ENCODE measurements at places on chromosomes 5 and 9.

DNA sequence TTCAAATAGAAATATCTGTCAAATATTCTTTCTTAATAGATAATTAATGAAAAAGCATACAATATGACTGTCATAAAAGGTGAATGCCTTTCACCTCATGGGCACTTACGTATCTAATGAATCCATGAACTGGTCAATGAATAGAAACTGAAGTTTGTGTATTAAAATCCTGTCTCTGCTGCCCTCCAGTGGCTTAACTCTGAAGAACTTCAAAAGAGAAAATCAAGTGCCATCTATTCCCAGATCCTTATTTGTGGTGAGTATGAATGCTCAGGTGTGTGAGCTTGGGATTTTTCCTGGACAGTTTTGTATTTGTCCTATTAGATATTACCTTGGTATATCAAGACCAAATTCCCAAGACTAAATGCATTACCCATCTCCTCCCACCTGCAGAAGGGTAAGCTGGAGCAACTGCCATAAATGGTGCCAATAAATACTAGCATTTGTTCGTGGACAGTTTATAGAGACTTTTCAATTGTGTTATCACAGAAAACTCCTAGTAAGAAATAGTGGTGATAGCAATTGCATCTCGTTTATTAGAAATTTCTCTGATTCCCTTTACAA lies 44.0 kb upstream of the SVEP1 start:
- peak; percentile 16 for DNase-seq

- DNase-seq, result no peak
Measured at GRCh38 chr5:116510517-116510916, 64.1 kb downstream of the SEMA6A start.

- no peak for DNase-seq
Measured at GRCh38 chr5:125034331-125034730, 287.9 kb upstream of the ZNF608 start.

DNA sequence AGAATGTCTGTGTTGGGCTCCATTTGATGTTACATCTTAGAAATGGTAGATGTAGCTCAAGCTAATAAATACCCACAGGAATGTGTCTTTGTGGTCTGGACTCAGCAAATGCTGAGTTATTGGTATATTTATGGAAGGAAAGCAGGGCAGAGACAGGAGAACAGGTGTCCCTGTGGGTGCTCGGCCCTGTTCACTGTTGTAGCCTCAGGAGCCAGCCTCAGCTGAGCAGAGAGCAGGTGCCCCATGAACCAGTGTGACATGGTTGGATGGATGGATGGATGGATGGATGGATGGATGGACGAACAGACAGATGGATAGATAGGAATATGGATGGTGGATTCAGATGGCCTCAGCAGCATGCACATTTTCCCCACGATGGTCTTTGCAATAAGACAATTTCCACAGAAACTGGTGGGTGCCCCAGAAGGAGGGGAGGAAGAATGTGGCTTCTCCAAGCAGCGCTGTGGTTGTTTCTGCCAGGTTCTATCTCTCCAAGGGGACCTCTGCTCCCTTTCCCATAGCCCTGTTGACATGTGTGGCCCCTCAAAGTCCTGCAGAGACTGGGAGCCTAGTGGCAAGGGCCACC lies 8.2 kb upstream of the IRF1 start:
- no peak for DNase-seq

GRCh38 chr5:159156426-159157238 lies 52.7 kb downstream of the RNF145 start:
- DNase-seq, result peak; percentile 11

- DNase-seq, result no peak
Measured at GRCh38 chr5:92852219-92852618, 728.8 kb downstream of the NR2F1-AS1 start.

DNA sequence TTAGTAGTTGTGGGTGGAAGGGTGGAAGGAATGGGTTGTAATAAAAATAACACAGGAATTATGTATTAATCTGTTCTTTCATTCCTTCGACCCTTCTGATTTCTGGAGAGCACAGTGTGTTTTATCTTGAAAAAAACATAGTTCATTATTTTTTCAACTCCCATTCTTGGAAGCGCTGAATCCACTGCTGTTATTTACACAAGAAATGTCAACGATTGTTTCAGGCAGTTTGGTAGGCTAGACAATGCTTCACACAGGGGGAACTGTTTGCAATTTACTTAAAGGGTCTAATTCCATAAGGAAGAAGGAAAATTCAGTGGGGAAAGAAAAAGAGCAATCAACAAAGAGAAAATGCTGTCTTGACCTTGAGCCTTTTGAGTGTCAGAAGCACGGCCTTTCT lies 142.9 kb downstream of the TLE1 start:
- no peak for DNase-seq

GRCh38 chr5:177303925-177304391 lies 359 bp downstream of the PRELID1 start:
- DNase-seq, result no peak

DNA sequence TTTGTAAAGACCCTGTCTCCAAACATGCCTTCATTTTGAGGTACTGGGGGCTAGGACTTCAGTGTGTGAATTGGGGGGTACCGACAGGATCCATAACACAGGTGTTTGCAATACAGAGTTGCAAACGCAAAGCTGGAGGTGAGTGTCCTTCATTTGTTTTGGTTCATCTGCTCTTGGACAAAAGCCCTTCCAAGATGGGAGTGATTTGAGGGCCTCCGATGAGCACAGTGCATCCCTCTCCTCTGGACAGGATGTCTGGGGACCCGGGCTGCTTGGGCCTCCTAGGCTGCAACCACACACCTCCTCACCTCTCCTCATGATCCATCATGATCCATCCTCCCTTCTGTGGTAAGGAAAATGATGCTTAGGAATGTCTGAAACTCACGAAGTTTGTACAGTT lies 23.8 kb downstream of the FGD3 start:
- no peak for DNase-seq

- DNase-seq, result no peak
Measured at GRCh38 chr9:129414993-129415941, 205.6 kb downstream of the C9orf50 start.

GRCh38 chr5:149127394-149127955 lies 13.8 kb upstream of the ABLIM3 start:
- DNase-seq, result no peak

DNA sequence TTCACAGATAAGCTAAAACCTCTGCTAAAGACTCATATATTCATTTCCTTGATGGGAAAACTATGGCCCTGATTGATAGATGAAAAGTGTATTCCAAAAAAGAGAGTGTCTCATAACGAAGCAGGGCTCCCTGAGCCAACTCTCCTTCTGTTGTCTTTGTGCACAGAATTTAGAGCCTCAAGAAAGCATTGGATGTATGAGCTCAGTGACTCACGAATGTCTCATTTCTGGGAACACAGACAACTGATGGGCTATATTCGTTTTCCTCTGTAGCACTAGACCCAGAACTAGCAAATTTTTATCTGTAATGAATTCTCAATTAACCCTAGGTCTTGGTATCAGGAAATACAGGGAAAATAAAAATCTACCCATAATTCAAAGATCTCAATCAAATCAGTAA lies 88.4 kb downstream of the LMNB1 start:
- no peak for DNase-seq

DNA sequence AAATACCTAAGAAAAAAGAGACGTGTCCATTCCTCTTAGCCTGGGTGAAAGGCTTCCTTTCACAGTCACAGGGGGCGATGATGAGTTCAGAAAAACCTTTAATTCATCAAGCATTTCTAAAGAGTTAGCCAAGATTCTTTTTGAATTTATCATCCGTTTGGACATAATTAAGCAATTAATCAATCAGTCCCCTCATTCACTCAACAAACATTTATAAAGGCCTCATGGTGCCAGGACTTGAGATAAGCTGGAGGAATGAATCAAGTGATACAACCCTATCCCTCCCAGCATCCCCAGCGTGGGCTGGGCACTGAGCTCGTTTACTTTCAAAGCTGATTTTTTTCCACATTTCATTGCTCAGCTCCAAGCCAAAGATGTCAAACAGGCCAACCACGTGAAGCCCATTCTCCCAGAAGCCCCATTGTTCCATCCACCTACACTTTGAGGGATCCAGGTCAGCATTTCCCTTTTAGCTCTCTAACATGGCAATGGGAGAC lies 140.5 kb downstream of the SLIT3 start:
- DNase-seq, result no peak

GRCh38 chr5:36720688-36721087 lies 114.3 kb downstream of the SLC1A3 start:
- DNase-seq, result no peak

DNA sequence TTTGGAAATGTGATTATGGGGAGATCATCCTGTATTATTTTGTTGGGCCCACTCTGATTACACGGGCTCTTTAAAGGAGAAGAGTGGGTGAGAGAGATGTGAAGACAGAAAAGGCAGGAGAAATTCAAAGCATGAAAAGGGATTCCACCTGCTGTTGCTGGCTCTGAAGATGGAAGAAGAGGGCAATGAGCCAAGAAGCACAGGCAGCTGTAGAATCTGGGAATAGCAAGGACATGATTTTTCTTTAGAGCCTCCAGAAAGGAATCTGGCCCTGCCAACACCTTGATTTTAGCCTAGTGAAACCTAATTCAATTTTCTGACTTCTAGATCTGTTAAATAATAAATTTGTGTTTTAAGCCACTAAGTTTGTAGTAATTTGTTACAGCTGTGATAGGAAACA lies 11.3 kb downstream of the C9 start:
- no peak for DNase-seq

GRCh38 chr5:174725261-174725990 lies 1.0 kb downstream of the MSX2 start:
- DNase-seq, result no peak

DNA sequence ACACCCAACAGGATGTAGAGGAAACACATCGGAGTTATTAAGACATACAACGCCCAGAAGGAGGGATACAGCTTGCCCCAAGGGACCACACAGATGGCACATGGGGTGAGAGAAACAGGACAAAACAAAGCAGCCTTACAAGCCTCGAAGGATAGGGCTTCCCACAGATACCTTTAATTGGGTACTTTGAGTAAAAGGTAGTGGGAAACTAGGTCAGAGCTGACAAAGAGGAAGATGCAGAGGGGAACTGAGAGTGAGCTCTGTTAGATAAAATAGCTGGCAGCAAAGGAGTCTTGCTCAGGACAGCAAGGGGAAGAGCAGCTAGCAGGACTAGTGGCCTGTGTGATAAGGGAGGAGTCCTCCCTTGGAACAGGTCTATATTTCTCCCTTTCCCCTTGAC lies 48.2 kb downstream of the OTP start:
- no peak for DNase-seq

- no peak for DNase-seq
Measured at GRCh38 chr5:89110916-89111646, 228.1 kb upstream of the MEF2C start.

DNA sequence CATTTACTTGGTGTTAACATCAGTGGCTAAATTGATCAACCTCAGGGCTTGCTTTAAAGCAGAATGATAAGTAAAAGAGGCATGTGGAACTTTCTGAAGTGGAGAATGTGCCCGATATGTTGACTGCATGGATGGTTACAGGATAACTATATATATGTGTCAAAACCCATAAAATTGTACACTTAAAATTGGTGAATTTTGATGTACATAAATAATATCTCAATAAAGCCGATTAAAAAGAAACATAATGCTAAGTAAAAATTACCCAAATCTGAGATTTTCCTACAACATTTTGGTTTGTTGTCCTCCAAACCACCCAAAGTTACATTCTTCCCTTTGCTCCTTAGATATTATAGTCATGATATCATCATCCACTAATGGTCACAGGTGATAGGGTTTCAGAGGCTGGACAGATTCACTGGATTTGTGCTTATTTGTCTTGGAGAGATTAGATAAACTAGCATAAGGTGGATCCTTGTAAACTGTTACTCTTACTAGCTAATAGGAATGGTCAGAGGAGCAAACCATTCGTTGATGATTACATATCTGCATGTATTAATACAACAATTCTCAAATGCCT lies 119.7 kb upstream of the RPS23 start:
- DNase-seq, result no peak

GRCh38 chr9:16816011-16816410 lies 54.5 kb downstream of the BNC2 start:
- no peak for DNase-seq

DNA sequence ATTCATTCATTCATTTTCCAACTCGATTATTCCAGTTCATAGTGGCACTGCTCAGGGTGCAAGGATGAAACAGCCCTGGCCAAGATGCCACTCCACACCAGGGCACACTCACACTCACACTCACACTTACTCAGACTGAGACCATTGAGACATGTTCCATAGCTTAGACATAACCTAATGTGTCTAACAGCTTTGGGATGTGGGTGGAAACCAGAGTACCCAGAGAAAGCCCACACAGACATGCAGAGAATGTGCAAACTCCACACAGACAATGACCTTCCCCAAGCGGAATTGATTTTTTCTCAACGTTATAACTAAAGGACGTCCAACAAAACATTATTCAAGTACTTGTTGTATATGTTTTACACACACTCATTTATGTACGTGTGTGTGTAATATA lies 1363.5 kb downstream of the EFNA5 start:
- DNase-seq, result no peak

DNA sequence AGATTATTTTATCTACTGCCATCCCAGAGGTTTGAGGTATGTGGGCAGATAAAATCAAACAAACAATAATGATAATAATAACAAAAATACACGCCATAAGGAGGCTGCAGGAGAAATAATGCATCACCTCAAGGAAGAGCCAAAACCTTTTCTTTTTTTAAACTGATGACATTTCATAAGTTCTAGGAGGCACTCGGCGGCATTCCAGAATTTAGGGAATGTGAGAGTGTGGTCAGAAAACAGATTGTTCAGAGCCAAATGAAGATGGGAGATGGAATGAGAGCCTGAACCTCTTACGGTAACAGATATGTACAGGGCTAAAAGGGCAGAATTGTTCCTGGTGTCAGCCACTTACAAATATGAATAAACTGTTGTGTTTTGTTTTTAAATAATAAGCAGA lies 615.0 kb upstream of the CHD1 start:
- DNase-seq, result no peak
